Stimulated activated CD4-positive, alpha-beta T cell treated with anti-CD3 and anti-CD28 coated beads, TNF-alpha, amount 100 ng/mL, for 24 hours (primary cell): ENCODE measurements at places on chromosomes 6 and 20.

- no peak for DNase-seq
These were observed 41.7 kb downstream of the SLC24A3 start for GRCh38 chr20:19253916-19254820.

- DNase-seq = no peak
These were observed 70.9 kb upstream of the CCDC167 start for GRCh38 chr6:37570482-37571133.

GRCh38 chr6:166989427-166990032, 9.7 kb upstream of the CEP43 start:
- DNase-seq = no peak

GRCh38 chr6:137043710-137044365, 927 bp downstream of the IL20RA start:
- no peak for DNase-seq

GRCh38 chr20:43996240-43996930, 81.7 kb downstream of the TOX2 start:
- no peak for DNase-seq

- DNase-seq = no peak
These were observed 1.4 kb downstream of the TRAM2 start for GRCh38 chr6:52575502-52575892.

GRCh38 chr6:146598772-146599405, at the start of gene ADGB:
Gene ADGB, plus strand, starts transcription at chr6:146598972. Its CDS starts 69 bp downstream, at chr6:146599041.
- no peak for DNase-seq

DNA sequence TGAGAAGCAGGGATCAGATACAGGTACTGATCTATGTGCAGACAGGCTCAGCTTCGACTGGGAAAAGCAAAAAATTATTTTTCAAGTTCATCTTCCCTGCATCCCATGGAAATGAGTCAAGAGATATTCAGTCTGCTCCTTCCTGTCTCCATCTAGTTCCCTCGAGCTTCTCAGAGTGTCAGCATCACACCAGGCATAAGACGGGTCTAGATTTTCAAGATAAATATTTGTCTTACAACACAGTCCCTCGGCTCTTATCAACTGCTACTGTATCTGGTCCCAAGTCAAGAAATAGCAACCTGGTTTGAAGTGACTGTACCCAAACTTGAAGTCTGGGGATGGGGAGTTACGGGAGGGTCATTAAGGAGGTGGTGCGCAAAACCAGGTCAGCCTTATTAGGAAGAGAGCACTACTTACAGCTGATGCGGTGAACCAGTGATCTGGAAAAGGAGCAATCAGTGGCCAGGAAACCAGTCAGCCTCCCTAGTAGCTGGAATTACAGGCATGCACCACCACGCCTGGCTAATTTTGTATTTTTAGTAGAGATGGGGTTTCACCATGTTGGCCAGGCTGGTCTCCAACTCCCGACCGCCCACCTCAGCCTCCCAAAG, 29.7 kb downstream of the ZMYND8 start:
- DNase-seq = no peak

GRCh38 chr6:11828262-11828870, 49.8 kb upstream of the ADTRP start:
- DNase-seq = no peak

DNA sequence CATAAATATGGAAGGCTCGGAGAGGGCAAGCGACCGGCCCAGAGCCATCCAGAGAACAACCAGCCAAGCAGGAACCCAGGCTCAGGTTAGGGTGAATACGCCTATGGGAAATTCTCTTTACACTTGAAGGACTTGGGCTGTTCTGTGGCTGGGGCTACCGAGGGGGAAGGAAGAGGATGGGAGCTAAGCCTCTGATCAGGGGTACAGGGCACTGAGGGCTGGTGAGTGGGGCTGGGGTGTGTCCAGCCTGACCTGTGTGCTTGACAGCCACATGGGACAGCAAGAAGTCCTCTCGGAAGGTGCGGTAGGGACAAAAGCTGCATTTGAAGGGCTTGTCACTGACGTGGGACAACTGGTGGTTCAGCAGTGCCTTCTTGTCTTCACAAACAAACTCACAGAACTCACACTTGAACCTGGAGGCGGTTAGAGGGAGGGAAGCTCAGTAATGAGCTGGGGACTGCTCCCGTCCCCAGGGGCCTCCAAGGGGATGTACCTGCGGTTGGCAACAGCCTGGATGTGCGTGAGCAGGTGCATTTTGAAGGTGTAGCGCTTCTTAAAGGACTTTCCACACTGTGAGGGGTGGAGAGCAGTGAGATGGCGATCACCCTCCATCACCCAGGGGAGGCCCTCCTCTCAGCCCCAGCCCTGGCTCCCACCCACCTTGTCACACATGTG, 11.9 kb downstream of the ZNF335 start:
- no peak for DNase-seq

GRCh38 chr6:169990095-169991030, 238.9 kb downstream of the ERMARD start:
- peak; percentile 27 for DNase-seq

DNA sequence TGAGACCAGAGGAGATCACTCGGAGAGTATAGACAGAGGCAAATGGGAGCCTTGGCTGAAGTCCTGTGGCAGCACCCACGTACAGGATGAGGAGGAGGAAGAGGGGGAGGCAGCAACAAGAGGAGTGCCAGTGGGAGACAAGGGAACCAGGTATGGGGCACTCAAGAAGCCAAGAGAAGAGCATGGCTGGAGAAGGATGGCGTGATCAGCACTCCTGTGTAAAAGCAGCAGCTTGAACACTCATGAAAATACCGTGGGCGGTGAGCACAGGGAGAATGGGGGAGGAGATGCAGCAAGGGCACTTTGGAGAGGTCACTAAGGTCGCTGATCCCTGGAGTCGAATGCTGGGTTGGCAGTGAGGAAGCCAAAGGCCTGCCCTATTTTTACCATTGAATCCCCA, 51.2 kb upstream of the PRND start:
- no peak for DNase-seq

GRCh38 chr6:144559865-144560593, 274.9 kb downstream of the UTRN start:
- DNase-seq = no peak

DNA sequence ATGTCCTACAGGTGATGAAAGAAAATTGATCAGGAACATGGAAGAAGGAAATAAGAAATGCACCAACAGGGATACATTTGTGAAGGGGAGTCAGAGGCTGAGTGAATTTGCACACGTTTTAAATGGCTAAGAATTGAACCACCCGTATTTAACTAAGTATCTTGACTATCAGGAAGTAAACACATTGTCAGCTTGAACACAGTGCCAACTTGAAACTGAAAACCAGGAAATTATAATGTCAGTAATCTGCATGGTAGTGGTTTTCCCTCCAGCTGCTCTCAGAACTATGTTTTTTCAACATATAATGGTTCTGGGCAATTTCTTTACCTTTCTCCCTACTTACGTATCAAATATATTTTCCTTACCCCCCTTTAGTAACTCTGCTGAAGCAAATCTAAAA, 366.5 kb upstream of the POU3F2 start:
- DNase-seq = no peak

DNA sequence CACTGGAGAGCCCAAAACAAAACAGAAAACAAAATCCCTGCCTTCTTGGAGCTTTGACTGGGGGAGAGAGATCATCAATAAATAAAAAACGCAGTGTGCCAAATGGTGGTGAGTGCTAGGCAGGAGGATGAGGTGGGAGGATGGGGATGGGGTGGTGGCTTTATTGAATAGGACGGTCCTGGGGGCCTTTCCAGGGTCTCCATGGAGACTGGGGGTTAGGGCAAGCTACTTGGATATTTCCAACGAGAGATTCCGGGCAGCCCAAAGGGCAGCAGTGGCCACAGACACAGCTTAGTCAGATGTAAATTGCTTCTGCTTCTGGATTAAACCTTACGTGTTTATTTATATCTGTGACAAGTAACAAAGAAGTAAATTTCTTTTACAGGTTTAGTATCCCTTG, 700.1 kb downstream of the QKI start:
- DNase-seq = no peak

DNA sequence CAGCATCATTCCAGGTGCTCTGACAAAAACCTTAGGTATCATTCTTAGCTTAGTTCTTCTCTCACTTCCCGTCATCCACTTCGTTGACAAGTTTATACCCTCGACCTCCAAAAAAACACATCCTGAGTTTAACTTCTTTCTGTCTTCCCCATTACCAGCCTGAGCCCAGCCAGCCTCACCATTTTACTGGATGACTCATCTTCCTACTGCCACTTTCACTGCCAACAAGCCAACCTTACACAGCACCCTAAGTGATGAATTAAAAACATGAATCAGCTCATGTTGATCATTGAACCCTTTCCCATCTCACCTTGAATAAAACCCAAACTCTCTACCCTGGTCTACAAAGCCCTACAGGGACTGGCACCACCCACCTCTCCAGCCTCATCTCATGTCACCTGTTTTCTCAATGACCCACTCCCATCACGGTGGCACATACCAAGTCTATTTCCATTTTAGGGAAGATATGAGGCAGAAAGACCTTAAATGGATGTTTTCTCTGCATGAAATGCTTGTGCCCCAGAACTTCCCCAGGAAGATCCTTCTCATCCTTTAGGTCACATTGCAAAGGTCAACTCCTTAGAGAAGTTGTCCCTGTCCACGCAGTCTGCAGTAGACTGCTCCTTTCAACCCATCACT, 9.9 kb upstream of the UST start:
- no peak for DNase-seq

- DNase-seq = no peak
These were observed 16.4 kb downstream of the RNF217 start for GRCh38 chr6:124978451-124979293.

DNA sequence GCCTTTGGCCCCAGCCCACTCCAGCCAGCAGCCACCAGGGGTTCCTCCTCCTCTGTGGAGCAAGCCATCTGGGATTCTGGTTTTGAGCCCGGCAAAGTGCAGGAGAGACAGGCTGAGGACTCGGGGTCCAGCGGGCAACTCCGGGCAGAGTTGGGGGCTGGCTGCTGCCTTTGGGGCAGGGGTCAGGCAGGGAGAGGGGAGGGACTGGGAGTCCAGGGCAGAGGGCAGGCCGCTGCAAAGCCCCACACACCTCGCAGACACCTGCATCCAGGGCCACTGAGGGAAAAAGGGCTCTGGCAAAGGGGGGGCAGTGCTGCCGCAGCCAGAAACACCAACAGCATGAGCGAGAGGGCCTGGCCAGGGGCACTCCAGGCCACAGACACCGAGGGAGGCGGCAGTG, 8.8 kb downstream of the BIRC7 start:
- no peak for DNase-seq

GRCh38 chr6:49662892-49663261, 26.2 kb upstream of the RHAG start:
- DNase-seq = no peak

DNA sequence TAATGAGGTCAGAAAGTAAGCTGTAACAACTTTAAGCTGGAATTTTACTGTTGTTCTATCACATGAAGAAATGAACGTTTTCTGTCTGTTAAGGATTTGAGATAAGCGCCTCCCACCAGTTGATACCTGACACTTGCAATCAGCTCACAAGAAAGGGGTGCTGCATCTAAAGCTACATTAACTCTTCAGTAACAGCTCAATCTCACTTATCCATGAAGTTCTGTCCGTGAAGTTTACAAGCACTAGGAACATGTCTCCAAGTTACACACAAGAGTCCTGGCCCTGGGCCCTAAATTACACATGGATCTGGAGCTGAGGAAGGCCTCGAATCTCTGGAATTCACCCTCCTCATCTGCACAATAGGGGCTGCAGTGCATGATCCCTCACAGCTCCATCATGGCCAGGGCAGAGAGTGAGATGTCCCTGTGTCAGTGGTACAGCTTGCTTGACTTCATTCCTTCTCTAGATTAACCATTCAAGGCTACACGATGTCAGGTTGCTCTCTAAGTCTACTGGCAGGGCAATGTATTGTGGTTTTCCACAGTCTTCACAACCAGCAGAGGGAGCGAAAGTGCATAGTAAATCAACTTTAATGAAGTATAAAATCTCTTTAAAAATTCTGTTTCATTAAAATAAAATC, 182.4 kb upstream of the MCHR2 start:
- DNase-seq = no peak

DNA sequence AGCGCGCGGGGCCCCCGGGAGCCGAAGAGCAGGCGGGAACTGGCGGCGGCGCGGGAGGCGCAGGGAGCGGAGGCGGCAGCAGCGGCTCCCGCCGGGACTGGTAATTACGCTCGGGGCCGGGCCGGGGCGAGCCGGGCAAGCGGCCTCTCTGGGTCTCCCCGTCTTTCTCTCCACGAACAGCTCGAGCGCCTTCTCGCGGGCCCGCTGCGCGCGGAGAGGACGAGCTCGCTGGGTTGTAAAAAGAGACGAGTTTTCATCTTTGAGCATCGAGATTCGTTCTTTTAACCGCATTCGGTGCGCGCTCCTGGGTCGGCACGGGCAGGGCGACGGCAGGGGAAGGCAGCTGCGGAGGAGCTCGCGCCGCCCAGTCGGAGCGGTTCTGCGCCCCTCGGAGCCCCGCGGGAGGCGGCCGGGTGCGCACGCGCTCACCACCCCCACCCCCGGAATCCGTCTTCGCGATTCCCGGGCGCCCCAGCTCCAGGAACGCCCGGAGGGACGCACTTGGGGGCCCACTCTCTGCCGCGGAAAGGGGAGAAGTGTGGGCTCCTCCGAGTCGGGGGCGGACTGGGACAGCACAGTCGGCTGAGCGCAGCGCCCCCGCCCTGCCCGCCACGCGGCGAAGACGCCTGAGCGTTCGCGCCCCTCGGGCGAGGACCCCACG, 38.0 kb downstream of the YTHDF1 start:
- no peak for DNase-seq

DNA sequence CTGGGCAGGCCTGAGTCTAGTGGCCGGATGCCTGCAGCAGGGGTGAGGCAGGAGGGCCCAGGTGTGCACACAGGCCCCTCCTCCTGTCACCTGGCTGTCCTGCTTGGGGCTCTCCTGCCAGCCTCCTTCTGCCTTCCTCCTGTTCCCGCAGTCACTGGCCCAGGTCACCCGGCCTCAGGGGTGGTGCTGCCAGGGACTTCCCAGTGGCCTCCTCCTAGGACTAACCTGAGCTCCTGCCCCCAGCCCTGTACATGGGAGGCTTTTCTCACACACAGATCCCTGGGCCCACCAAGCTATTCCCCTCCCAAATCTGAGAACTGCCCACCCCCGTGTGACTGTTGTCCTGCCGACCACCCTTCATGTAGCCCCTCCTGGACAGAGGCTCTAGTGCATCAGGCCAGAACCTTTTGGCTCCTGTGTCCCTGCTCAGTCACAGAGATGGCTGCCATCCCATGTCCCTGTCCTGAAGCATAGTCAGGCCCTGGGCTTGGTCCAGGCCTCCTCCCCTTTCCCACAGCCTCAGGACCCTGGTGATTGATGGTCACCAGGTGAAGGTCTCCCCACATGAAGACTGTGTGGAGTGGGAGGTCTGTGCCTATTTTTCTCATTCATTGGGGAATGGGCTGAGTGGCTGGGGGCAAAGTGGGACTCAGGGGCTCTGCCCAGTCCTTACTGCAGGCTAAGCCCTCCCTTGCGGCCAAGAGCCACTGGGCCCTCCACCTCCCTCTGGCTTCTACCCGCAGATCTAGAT, 1.1 kb upstream of the ULBP1 start:
- DNase-seq = no peak

DNA sequence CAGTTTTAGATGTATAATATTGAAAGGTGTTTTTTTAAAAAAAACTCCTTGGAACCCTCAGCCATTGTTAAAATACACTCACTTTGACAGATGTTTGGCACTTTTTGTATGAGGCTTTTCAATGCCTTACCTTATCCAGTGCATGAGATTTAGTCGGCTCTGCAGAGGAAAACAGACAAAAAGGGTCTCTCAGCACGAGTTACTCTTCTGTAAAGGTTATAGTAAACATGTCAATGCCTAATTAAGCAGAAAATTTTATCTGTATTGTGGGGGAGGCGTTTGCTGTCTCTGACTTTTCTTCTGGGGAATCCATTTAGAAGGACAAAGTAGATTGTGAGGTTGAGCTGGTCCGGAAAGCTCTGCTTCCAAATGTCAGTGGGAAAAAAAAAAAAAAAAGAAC, 278.3 kb downstream of the TSHZ2 start:
- DNase-seq = no peak

GRCh38 chr6:4102687-4103244, 23.8 kb upstream of the FAM217A start:
- no peak for DNase-seq
